ENCODE measurements at places on chromosomes 1 and 21. TPM values are rescaled to one million over a fixed set of nuclear protein-coding genes. Genes with fewer than 3 reads are reported as not detected.

- peaks cover 72% of the 10 kb centered on the region for H3K27me3 ChIP-seq
- no peak overlapping the region for H3K4me3 ChIP-seq
- H3K36me3 ChIP-seq: no peaks in the 10 kb centered on the region
Observed at GRCh38 chr1:20192364-20192763, 6.0 kb upstream of the PLA2G2C start.

DNA sequence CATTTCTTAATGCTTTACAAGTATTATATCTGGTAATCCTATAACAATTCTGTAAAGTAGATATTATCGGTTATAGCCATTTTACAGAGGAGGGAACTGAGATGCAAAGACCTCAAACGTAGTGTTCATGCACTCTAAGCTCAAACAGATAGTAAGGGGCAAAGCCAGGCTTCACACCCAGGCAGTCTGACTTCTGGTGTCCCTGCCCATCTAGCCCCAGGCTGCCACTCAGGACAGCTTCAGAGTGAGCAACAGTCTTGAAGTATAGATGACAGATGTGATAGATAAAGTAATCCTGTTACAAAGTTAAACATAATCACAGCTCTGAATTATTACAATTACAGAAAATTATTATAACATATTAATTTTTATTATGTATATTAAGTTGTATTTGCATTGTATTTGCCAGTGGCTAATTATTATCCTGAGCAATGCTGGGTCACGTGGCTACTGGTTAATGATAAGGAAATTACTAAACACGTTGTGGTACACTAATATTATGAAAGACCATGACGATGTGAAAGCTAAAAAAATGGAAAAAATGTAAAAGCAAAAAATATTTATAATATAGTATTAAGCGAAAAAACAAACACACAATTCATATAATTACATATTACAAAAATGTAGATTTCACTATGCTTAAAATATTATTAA lies 6.1 kb upstream of the TRAF3IP3 start:
- no peak overlapping the region for H3K27ac ChIP-seq
- H3K4me3 ChIP-seq: no peak overlapping the region
- H3K27me3 ChIP-seq: peaks cover 30% of the 10 kb centered on the region
- H3K36me3 ChIP-seq: no peaks in the 10 kb centered on the region

DNA sequence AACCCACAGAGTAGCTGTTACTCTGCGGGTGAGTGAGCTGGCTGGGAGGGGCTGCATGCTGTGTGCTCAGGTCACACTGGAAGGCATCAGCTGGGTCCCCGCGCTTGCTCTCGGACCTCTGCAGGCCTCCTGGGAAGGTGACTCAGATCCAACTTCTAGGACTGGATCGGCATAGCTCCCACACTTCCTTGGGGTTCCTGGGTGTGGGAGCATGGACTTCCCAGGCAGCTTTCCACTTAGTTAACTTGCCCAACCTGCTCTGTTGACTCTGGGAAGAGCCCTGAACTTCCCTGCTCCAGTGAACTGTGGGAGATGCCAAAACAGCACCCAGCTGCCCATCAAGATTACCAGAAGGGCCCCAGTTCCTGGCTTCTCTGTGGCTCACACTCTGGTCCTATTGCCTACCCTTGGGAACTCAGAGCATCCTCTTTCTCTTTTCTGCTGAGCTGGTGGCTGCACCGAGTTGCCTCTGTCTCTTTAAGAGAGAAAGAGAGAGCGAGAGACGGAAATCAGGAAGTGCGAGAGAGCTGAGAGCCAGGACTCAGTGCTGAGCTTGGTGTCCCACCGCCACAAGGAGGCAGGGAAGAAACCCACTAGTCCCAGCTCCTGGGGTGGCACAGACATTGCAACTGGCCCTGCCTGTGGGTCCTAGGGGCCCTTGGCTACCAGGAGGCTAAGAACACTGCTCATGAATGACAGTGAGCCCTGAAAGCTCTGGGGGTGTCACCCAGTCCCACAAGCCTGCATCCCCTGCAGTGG lies at the start of gene IKBKE:
TSS of gene IKBKE (plus strand) at position 544 of the 759 bp plus-strand sequence. CDS start 2,752 bp downstream, outside the sequence.
- peaks cover 4% of the 10 kb centered on the region for H3K27me3 ChIP-seq
- peaks cover 5% of the 10 kb centered on the region for H3K36me3 ChIP-seq
- DNase-seq: no peak

- peaks cover 10% of the 10 kb centered on the region for H3K4me1 ChIP-seq
- no peak for DNase-seq
- H3K27ac ChIP-seq: no peak overlapping the region
- H3K4me3 ChIP-seq: no peak overlapping the region
- no peaks in the 10 kb centered on the region for H3K36me3 ChIP-seq
Observed at GRCh38 chr1:41802532-41803501, 115.9 kb downstream of the HIVEP3 start.

DNA sequence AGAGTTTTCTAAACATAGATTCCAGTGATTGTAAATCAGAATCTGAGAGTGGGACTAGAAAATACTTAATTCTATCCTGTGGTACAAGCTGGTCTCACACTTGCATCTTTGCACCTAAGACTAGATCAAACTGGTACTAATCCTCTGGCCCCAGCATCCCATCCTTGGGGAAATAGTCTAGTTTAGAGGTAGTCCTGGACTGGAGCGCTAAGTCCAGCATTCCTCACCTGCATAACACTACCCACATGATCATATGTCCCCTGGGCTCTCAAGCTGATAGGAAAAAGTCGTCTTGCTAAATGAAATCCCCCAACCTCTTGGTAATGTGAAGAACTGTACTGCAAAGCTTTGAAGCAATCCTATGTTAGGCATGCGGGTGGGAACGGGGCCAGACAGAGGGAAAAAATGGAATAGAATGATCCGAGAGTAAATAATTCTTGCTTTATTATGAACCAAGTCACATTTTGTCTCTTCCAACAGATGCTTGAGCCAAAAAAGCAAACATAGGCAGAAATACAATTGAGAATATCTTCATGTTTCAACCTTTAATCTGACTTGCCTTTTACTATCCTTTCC lies 4.8 kb downstream of the COX20 start:
- no peaks in the 10 kb centered on the region for H3K27me3 ChIP-seq
- no peak overlapping the region for H3K4me3 ChIP-seq
- H3K4me1 ChIP-seq: peaks cover 67% of the 10 kb centered on the region
- H3K27ac ChIP-seq: peak overlapping the region; percentile 45
- no peak for DNase-seq
- H3K36me3 ChIP-seq: peaks cover 15% of the 10 kb centered on the region

DNA sequence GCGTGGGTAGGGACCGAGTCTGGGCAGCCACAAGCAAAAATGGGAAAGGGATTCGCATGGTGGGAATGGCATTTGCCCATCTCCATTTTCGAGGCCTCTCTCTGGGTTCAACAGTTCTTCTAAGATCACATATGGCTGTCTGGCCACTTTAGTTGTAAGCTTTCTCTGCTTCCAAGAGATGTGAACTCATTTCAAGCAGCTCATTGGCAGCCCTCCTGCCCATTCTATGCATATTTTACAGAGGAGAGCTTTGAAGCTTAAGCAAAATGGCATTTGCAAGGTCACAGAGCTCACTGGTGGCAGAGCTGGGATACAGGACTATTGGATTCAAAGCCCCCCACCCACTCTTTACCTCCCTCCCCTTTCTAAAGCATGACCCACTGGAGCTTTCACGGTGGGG lies 93.7 kb downstream of the HHIPL2 start:
- no peak overlapping the region for H3K4me3 ChIP-seq
- DNase-seq: no peak
- peaks cover 18% of the 10 kb centered on the region for H3K4me1 ChIP-seq
- H3K36me3 ChIP-seq: peaks cover 16% of the 10 kb centered on the region

- no peak for DNase-seq
- H3K27ac ChIP-seq: no peak overlapping the region
- no peaks in the 10 kb centered on the region for H3K27me3 ChIP-seq
Observed at GRCh38 chr1:56552349-56552748, 27.0 kb downstream of the PLPP3 start.

DNA sequence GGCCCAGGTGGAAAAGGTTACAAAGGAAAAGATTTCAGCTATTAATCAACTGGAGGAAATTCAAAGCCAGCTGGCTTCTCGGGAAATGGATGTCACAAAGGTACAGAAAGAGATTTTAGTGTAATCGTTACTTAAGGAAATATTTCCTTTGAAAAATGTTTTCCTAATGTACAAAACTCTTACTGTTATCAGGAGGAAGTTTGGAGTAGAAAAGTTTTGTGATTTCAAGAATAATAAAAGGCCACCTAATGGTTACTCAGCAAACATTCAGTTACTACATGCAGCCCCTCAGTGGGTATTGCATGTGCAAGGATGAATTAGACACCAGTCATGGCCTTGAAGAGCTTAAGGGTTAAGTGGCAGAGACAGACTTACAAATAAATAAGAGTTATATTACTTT lies 85.2 kb downstream of the SDCCAG8 start:
- no peak for DNase-seq
- no peak overlapping the region for H3K4me3 ChIP-seq
- H3K4me1 ChIP-seq: peaks cover 7% of the 10 kb centered on the region
- H3K27ac ChIP-seq: no peak overlapping the region
- H3K27me3 ChIP-seq: no peaks in the 10 kb centered on the region

- H3K27me3 ChIP-seq: no peaks in the 10 kb centered on the region
- H3K27ac ChIP-seq: peak overlapping the region; percentile 53
- no peak for DNase-seq
- H3K4me1 ChIP-seq: peaks cover 6% of the 10 kb centered on the region
- H3K4me3 ChIP-seq: no peak overlapping the region
Observed at GRCh38 chr1:117076648-117077047, 16.5 kb downstream of the TTF2 start.

- H3K36me3 ChIP-seq: peaks cover 1% of the 10 kb centered on the region
- H3K27me3 ChIP-seq: peaks cover 25% of the 10 kb centered on the region
- peaks cover 22% of the 10 kb centered on the region for H3K4me1 ChIP-seq
- no peak overlapping the region for H3K27ac ChIP-seq
- H3K4me3 ChIP-seq: peak overlapping the region; percentile 69
- no peak for DNase-seq
Observed at GRCh38 chr1:206556750-206557635, 49.7 kb downstream of the RASSF5 start.

DNA sequence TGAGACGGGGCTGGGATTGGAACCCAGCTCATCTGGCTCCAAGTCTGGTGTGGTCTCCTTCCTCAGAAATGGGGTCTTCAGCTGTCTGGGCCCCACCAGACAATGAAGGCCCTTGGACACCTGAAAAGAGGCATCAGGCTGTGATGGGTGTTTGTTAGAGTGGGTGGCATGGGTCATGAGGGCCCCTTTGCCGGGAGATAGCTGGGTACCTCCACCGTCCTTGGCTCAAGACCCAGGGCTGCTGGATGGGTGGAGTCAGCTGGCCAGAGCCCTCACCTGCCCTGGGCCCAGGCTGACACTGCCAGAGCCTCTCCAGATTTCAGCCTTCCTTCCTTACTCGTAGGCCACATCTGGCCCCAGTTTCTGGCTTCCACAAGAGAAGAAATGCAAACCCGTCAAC lies 13.4 kb upstream of the TTC22 start:
- H3K27me3 ChIP-seq: peaks cover 4% of the 10 kb centered on the region
- H3K4me3 ChIP-seq: no peak overlapping the region
- peak; percentile 62 for DNase-seq

DNA sequence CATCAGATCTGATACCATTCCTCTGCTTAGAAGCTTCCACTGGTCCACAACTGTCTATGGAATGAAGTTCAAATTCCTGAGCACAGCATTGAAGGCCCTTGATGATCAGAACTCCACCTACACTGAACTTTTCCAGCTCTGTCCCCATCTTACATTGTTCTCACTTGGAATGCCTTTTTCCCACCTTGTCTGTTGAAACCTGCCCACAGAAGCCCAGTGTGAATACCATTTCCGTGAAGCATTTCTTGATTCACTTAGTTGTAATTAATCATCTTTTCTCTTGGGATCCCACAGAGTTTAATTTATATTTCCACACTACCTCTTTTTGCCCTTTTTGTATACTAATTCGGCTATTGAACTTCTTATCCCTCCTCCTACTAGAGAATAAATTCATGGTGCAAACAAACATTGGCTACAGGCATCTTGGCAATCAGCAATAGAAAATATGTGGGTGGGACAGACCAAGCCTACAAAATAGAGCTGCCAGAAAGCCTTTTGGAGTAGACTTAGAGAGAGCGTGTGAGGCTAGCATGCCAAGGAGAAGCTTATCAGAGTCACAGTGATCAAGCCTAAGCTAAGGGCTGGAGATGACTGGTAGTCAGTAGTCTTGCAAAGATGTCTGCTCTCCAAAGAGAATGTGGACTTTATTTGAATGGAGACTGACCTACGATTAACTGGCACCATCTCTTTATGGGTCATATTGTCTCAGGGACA lies 26.1 kb downstream of the NHLH2 start:
- no peaks in the 10 kb centered on the region for H3K36me3 ChIP-seq
- H3K4me3 ChIP-seq: no peak overlapping the region
- DNase-seq: no peak
- no peaks in the 10 kb centered on the region for H3K4me1 ChIP-seq
- H3K27me3 ChIP-seq: peaks cover 41% of the 10 kb centered on the region
- H3K27ac ChIP-seq: no peak overlapping the region

- no peaks in the 10 kb centered on the region for H3K27me3 ChIP-seq
- H3K27ac ChIP-seq: no peak overlapping the region
- DNase-seq: no peak
- H3K36me3 ChIP-seq: peaks cover 7% of the 10 kb centered on the region
Observed at GRCh38 chr1:5901841-5902240, 90.4 kb downstream of the NPHP4 start.

DNA sequence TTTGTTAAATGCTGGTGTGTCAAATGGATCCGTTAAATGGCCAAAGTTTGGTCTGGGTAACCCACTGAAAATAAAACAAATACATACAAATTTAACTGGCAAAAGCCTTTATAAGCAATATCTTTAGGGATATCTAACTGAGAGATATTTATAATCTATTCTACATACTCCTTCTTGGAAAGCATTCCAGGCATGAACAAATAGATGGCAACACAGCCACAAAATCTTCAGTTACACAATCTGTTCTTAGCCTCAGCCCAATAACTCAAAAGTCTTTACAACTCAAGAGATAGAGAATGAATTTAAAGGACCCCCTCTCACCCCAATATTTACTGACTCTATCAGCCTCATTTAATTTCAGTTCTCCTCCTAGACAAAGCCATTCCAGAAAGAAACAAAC lies 58.7 kb downstream of the NRDC start:
- H3K4me3 ChIP-seq: no peak overlapping the region
- no peak overlapping the region for H3K27ac ChIP-seq
- H3K36me3 ChIP-seq: peaks cover 16% of the 10 kb centered on the region
- DNase-seq: no peak

DNA sequence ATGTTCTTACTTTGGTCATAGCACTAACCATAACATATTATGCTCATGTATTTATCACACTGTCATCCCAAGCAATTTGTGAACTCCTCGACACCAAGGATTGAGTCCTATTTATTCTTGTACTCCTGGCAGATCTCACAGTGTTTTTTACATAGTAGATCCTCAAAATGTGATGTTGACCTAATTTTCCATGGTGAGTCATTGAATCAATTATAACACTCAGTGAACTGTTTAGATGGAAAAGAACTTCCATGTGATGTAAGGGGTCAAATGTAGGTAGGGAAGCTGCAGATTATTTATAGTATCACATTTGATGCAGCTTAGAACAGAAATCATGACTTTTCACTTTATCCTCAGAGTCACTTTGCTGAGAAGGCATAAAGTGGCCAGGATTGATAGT lies 281.9 kb upstream of the ADAMTS5 start:
- DNase-seq: no peak
- no peak overlapping the region for H3K27ac ChIP-seq
- H3K36me3 ChIP-seq: no peaks in the 10 kb centered on the region
- no peak overlapping the region for H3K4me3 ChIP-seq
- peaks cover 11% of the 10 kb centered on the region for H3K4me1 ChIP-seq

GRCh38 chr1:98888869-98889268 lies 115.8 kb downstream of the PLPPR5 start:
- no peaks in the 10 kb centered on the region for H3K36me3 ChIP-seq
- no peak overlapping the region for H3K27ac ChIP-seq
- no peak overlapping the region for H3K4me3 ChIP-seq
- H3K4me1 ChIP-seq: no peaks in the 10 kb centered on the region

Gene NBPF4
- total RNA-seq: not detected

Gene SUSD4
- 0.85 TPM for total RNA-seq

Gene GLIS1
- 17.4 TPM for total RNA-seq

Gene PLEKHN1
- 0.38 TPM for total RNA-seq

Gene WNT9A
- 2.7 TPM for total RNA-seq

Gene DCST2
- total RNA-seq: 0.36 TPM

Gene BNIPL
- total RNA-seq: 0.36 TPM

Measured in chondrocyte (in vitro differentiated cells).